ENCODE measurements at places on chromosomes 3 and 15. TPM values are rescaled to one million over a fixed set of nuclear protein-coding genes. Genes with fewer than 3 reads are reported as not detected.

AGTR1 gene
- 0.54 TPM for total RNA-seq

SEC22A gene
- total RNA-seq: 20.5 TPM

AGBL1 gene
- not detected for total RNA-seq

GUCA1C gene
- not detected for total RNA-seq

GNAI2 gene
- 48.7 TPM for total RNA-seq

AADACL2 gene
- not detected for total RNA-seq

KCNAB1 gene
- total RNA-seq: not detected

ZNF80 gene
- not detected for total RNA-seq

ARID3B gene
- 3.8 TPM for total RNA-seq

GP5 gene
- total RNA-seq: not detected

OSTN gene
- not detected for total RNA-seq

CYP1A1 gene
- total RNA-seq: 2.1 TPM

WDR49 gene
- total RNA-seq: not detected

KY gene
- total RNA-seq: 0.07 TPM

MAP6D1 gene
- 7.8 TPM for total RNA-seq

EFHB gene
- total RNA-seq: 0.53 TPM

ZMYND10 gene
- 1.5 TPM for total RNA-seq

SLC2A2 gene
- total RNA-seq: not detected

PHC3 gene
- 8.8 TPM for total RNA-seq

KLF15 gene
- 0.11 TPM for total RNA-seq

EPHB1 gene
- total RNA-seq: 0.06 TPM

GLDN gene
- not detected for total RNA-seq

GMPS gene
- 90.2 TPM for total RNA-seq

ANKUB1 gene
- not detected for total RNA-seq

THRB gene
- total RNA-seq: 0.83 TPM

RFC4 gene
- 45.6 TPM for total RNA-seq

PP2D1 gene
- total RNA-seq: not detected

SLC12A1 gene
- total RNA-seq: not detected

ALDH1A2 gene
- 0.38 TPM for total RNA-seq

KNL1 gene
- 3.8 TPM for total RNA-seq

SLC6A1 gene
- not detected for total RNA-seq

Data from A549 treated with ZK216348 at 1 μM for 4 hours (cell line).